ENCODE measurements at places on chromosomes 2 and 18.

DNA sequence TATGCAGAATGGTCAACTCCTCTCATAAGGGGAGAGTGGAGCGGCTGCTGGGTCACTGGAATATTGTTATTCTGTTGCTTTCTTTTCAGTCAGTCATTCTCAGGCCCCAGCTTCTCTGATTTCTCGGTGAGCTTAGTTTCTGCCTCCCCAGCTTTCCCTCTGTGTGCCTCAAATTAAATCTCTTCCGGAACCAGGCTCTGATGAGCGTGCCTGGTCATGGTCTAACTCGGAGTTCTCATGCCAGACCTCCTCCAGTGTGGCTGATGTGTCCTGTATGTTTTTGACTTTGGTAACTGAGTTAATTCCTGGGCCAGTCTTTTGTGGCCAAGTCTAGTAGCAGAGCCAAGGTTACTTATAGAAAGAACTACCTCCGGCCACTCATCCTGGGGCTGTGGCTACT lies 4.9 kb upstream of the STK11IP start:
- no peak for DNase-seq

DNA sequence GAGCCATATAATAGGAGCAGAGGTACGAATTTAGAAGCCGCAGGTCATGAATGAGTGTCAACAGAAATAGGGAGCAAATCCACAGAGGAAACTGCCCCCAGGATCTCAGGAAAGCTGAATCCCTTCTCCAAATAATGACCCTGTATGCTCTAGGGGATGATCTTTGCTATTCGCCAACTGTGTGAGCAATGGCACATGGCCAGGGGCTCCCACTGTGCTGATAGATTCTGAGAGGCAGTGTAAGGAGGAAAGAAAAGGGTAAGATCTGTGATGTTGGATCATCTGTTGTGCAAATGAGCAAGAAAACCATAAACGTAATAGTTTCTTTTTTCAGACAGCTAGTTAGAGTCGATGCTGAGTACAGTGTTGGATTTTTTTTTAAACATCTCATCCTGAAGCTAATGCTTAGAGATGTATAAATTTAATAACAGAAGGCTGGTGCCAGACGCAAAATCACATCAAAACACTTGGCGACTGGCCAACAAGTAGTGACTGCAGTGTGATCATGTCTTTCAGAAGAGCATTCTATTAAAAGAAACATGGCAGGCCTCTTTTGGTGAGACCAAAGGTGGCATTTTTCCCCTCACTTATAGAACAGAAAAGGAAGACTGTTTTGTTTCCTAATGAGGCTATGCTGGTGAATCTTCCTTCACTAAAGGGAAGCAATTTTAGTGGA lies 77.4 kb downstream of the ABCA12 start:
- no peak for DNase-seq

- DNase-seq = no peak
Observed at GRCh38 chr2:48205137-48205798, 299.0 kb upstream of the FBXO11 start.

- peak; percentile 53 for DNase-seq
Observed at GRCh38 chr2:40242315-40242714, 209.6 kb downstream of the SLC8A1 start.

DNA sequence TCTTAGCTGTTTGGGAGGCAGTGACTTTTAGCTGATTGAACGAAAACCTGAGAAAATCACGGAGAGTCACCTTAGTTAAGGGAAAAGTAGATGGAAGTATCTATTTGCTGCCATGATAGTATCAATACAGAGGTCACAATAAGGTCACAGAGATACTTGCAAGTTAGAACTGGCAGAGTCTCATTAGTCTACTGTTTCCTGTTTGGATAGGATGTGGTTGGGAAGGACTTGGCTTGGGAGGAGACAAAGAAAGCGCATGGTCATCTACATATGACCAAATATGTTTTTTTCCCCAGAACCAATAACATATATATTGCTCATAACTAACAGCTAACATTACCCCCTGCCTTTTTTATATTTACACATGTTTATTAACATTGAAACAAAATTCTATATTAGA lies 78.4 kb upstream of the AQP4 start:
- DNase-seq = peak; percentile 14

- no peak for DNase-seq
Observed at GRCh38 chr2:202172439-202173211, 65.8 kb downstream of the SUMO1 start.

DNA sequence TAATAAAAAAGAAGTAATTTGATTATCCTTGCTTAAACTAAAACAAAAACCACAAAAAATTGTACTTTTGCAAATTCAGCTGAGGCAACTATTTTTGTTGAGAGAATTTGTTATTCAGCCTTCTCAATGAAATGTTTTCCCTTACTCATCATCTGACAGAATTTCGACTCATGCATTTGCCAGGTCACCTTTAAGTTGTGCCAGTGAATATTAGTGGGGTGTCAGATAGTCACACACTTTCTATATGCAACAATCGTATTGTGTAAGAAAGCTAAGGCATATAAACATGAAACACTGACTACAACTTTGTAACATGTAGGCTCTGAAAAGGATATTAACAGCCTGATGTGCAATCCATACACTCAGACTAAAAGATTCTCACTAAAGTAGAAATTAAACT lies 1653.1 kb upstream of the SLC39A10 start:
- no peak for DNase-seq

GRCh38 chr2:209806318-209806717 lies 34.7 kb downstream of the UNC80 start:
- no peak for DNase-seq

- DNase-seq = peak; percentile 95
Observed at GRCh38 chr2:174334781-174335251, at the start of gene SP9. Gene SP9 (plus strand): TSS chr2:174334954. CDS start chr2:174335093, 139 bp downstream.

DNA sequence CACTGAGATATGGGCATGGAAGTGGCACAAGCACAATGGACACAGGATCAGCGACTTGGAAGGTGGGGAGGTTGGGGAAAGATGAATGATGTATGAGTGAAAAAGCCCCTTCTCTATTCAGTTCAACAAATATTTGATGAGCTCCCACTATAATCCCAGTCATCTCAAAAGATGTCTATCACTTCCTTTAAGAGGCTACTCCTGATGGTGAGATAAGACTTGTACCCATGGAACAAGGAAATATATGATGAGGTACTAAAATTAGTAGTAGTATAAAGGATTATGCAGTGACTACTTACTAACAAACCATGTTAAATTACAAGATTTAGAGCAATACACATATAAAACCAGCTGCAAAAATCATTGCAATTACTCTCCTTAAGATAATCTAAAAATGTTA lies 107.8 kb upstream of the COL5A2 start:
- DNase-seq = no peak

- DNase-seq = peak; percentile 95
Observed at GRCh38 chr18:12657684-12658425, at the start of gene SPIRE1. Gene SPIRE1 (minus strand): TSS chr18:12658107. CDS start chr18:12657866, 241 bp downstream.

DNA sequence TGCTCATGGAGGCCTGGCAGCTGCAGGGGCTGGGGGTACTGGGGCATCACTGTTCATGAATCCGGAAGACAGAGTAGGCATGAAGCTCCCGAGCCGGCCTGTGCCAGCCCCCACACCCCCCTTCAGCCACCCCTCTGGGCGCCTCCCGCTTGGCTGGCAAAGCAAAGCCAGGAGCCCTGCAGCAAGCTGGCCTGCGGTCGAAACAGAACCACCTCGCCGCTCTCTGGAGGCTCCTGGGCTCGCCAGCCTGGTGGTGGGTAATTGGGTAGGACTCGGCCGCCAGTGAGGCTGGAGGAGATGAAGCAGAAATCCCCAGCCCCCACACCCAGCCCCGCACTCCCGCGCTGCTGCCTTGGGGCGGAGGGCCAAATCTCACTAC lies 70.9 kb upstream of the GPC1 start:
- DNase-seq = no peak

DNA sequence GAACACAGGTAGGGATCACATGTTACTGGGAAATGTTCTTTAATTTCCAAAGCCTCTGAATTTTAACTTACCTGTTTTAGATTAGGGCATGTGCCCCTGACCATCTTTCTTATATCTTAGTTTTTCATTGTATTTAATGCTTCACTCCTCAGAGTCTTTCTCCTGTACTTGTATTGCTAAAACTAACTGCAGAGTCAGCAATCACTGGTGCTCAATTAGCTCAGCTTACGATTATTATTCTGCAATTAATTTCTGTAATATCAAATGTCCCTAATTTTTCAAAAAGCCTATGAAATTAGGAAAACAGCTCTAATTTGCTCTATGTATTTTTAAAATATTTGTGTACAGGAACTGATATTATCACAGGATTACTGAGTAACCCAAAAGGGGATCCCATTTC lies 693.2 kb upstream of the SLC8A1 start:
- no peak for DNase-seq

GRCh38 chr2:158319269-158319668 lies 137.3 kb downstream of the CCDC148 start:
- peak; percentile 15 for DNase-seq

- no peak for DNase-seq
Observed at GRCh38 chr2:229937537-229937936, 15.2 kb downstream of the FBXO36 start.

GRCh38 chr2:228725031-228725430 lies 543.5 kb upstream of the SPHKAP start:
- DNase-seq = no peak

- DNase-seq = no peak
Observed at GRCh38 chr2:113996671-113997594, 107.0 kb downstream of the ACTR3 start.

GRCh38 chr18:23963443-23964165 lies 51.0 kb upstream of the TTC39C start:
- DNase-seq = peak; percentile 15

DNA sequence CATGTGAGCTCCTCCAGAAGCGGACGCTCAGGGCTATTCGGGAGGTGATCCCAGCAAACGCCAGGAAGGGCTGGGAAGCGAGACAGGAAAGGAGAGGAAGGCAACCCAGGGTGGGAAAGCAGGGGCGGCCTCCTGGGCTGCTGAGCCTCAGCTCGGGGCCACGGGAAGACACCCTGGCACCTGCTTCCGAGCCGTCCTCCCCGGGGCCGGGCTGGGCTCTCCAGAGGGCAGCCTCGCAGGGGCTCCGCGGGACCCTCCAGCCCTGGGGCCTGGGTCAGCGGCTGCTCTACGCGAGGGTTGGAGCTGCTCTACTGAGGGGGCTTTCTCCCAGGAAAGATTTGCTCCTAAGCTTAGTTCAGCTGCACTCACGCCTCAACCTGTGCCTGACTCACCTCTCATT lies 34.0 kb downstream of the TIMM21 start:
- DNase-seq = no peak

GRCh38 chr2:39718483-39718882 lies 52.8 kb downstream of the TMEM178A start:
- no peak for DNase-seq

DNA sequence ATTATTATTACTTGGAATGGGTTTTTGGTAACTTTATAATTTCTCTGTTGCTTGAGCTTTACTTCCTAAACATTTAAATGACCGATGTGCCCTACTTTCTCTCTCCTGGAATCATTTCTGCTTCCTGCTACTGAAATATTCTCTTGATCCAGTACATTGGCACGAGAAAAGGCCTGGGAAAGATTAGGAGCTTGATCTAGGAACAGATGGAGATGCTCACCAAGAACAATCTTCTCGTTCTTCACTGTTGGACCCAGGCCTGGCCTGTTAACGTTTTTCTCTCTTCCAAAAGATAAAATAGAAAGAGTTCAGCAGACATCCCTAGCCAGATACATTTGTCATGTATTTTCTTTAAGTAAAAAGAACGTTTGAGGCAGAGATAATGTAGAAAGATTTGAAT lies 1356.8 kb upstream of the CRIM1 start:
- DNase-seq = no peak

GRCh38 chr2:137888845-137889244 lies 75.4 kb upstream of the HNMT start:
- peak; percentile 61 for DNase-seq

DNA sequence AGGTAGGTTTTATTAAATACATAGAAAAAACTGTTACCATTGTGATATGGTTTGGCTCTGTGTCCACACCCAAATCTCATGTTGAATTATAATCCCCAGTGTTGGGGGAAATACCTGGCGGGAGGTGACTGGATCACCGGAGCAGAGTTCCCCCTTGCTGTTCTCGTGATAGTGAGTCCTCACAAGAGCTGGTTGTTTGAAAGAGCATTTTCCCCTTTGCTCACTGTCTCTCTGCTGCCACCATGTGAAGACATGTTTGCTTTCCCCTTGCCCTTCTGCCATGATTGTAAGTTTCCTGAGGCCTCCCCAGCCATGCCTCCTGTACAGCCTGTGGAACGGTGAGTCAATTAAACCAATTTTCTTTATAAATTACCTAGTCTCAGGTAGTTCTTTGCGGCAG lies 352.7 kb upstream of the SLC39A10 start:
- peak; percentile 67 for DNase-seq

GRCh38 chr2:98295721-98296414 lies 50.4 kb upstream of the CNGA3 start:
- peak; percentile 88 for DNase-seq

GRCh38 chr2:4020153-4020552 lies 316.8 kb downstream of the DCDC2C start:
- DNase-seq = peak; percentile 92

GRCh38 chr2:16745466-16745865 lies 79.8 kb upstream of the CYRIA start:
- no peak for DNase-seq

DNA sequence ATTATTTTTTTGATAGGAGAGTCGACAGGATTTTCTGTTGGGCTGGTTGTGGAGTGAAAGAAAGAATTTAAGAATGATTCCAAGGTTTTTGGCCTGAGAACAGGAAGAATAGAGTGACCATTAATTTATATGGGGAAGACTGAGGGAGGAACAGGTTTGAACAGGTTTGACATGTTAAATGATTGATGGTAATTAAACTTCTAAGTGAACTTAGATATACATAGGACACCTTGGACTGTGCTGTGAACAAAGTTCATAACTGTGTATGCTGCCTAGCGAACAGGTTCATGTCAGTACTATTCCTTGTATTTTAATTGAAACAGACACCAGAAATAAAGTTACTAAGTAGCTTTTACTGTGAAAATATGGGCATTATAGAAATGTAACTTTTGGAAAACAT lies 212.0 kb downstream of the SPAG16 start:
- DNase-seq = no peak

DNA sequence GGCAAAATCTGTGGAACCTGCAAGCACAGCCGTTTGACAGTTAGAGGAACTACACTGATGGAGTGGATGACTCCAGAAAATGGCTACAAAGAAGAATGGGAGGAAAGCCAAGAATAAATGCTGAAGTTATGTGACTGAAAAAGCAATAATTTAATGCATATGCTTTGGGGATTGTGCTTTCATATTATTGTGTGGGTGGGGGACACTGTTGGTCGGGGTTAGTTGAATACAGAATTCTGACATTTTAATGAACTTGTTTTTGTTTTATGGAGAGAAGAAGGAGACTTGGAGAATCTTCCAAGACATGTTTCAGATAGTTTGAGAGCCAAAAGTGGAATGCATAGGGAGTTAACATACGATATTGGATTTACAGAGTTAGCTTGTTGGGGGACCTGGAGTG lies 68.5 kb downstream of the NRP2 start:
- no peak for DNase-seq

DNA sequence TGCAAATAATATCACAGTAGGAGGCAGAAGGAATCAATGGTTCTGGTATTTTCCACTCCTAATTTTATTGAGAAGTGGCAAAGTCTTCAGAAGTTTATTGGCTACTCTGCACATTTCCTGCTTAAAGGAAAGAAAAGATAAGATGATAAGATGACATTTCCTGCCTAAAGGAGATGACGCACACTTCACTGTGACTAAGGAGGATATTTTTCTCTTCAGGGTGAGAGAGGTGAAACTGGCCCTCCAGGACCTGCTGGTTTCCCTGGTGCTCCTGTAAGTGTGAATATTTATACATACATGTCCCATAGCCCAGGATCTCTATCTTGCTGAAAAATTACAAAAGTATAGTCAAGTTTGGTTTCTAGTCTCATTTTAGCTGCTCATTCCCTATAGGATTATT lies 27.9 kb downstream of the COL3A1 start:
- peak; percentile 23 for DNase-seq
